Ovary (tissue), 10 donors: ENCODE measurements at places on chromosomes 2 and 18. TPM values are rescaled to one million over a fixed set of nuclear protein-coding genes. Genes with fewer than 3 reads are reported as not detected.
A peak's percentile ranks its signal among the peaks of the same experiment; 100 is the strongest.

PDIA6 gene
- 220 TPM for polyA plus RNA-seq

SOX11 gene
- not detected for polyA plus RNA-seq

RBM43 gene
- 22.0 TPM for polyA plus RNA-seq

IL36RN gene
- polyA plus RNA-seq = not detected

- no peak for DNase-seq
- no peaks in the 10 kb centered on the region for H3K36me3 ChIP-seq
- H3K27me3 ChIP-seq = no peaks in the 10 kb centered on the region
- H3K27ac ChIP-seq = no peak overlapping the region
- no peaks in the 10 kb centered on the region for H3K4me1 ChIP-seq
These were observed 159.0 kb downstream of the ZNF516 start for GRCh38 chr18:76335859-76336640.

DNA sequence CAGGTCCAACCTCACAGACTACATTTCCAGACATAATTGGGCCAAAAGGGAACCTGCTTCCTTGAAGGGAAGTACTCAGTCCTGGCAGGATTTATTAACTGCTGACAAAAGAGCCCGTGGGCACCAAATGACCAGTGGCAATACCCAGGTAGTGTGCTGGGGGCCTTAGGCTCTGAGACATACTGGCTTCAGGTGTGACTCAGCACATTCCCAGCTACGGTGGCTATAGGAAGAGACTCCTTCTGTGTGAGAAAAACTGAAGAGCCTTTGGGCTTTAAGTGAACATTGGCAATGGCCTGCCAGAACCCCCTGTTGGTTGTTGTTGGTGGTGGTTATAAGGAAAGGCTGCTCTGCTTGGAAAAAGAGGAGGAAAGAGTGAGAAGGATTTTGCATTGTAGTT lies 401.8 kb downstream of the KCNJ3 start:
- no peaks in the 10 kb centered on the region for H3K36me3 ChIP-seq
- H3K27ac ChIP-seq = no peak overlapping the region
- no peaks in the 10 kb centered on the region for H3K4me1 ChIP-seq
- no peak overlapping the region for H3K4me3 ChIP-seq

GRCh38 chr2:218853766-218854165 lies 5.8 kb upstream of the WNT6 start:
- H3K27ac ChIP-seq = no peak overlapping the region
- H3K4me3 ChIP-seq = no peak overlapping the region
- no peak for DNase-seq
- no peaks in the 10 kb centered on the region for H3K4me1 ChIP-seq
- no peaks in the 10 kb centered on the region for H3K36me3 ChIP-seq
- no peaks in the 10 kb centered on the region for H3K27me3 ChIP-seq

- H3K27me3 ChIP-seq = no peaks in the 10 kb centered on the region
- no peak overlapping the region for H3K4me3 ChIP-seq
- no peaks in the 10 kb centered on the region for H3K36me3 ChIP-seq
- no peak overlapping the region for H3K27ac ChIP-seq
These were observed 5.4 kb upstream of the TDRD15 start for GRCh38 chr2:21118302-21118920.

GRCh38 chr2:150464270-150464669 lies 23.2 kb downstream of the RND3 start:
- no peak overlapping the region for H3K4me3 ChIP-seq
- H3K36me3 ChIP-seq = no peaks in the 10 kb centered on the region
- DNase-seq = no peak

- H3K4me3 ChIP-seq = no peak overlapping the region
- no peaks in the 10 kb centered on the region for H3K27me3 ChIP-seq
- H3K4me1 ChIP-seq = no peaks in the 10 kb centered on the region
- no peak for DNase-seq
- H3K36me3 ChIP-seq = no peaks in the 10 kb centered on the region
These were observed 684.4 kb upstream of the SALL3 start for GRCh38 chr18:78295262-78295661.

GRCh38 chr2:9984217-9984739 lies 32.8 kb downstream of the GRHL1 start:
- no peak overlapping the region for H3K27ac ChIP-seq
- no peak overlapping the region for H3K4me3 ChIP-seq
- peaks cover 3% of the 10 kb centered on the region for H3K4me1 ChIP-seq
- H3K36me3 ChIP-seq = no peaks in the 10 kb centered on the region
- DNase-seq = peak; percentile 45
